ENCODE measurements at places on chromosomes 13 and 19.

GRCh38 chr13:90680826-90681225 is 666.7 kb upstream of the MIR17HG start:
- no peak for DNase-seq

DNA sequence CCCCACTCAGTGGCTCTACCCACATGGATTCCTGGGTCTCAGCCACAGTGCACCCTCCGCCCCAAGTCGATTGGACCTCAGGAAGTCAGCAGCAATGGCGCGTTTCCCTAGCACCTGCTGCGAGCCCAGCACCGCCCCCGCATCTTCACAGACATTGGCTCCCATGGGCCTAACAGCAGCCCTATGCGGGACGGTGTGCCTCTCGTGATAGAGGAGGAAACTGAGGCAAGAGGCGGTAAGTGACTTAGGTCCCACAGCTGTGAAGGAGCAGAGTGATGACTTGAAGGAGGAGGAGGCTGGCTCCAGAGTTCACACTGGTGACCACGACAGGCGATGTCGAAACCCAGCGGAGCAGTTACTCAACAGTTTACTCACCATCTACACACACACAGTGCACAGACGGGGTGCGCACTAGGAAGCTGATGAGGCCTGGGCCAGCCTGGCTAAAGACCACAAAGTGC is 104.5 kb upstream of the SOX1 start:
- DNase-seq = no peak

DNA sequence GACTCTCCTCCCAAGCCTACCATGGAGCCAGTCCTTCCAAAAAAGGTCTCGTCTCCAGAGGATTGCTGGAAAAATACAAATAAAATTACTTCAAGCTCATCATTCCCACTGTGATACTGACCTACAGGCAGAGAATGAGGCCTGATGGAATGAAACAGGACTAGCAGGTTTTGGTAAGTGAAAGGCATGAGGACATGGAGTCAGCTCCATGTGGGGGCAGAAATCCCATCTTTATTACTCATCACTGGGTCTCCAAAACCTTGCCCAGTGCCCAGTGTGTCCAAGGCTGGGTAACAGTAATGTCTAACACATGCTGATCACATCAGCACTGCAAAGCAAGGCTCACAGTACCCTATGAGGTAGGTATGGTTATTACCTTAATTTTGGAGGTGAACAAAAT is 235.4 kb downstream of the DNAJC15 start:
- no peak for DNase-seq

DNA sequence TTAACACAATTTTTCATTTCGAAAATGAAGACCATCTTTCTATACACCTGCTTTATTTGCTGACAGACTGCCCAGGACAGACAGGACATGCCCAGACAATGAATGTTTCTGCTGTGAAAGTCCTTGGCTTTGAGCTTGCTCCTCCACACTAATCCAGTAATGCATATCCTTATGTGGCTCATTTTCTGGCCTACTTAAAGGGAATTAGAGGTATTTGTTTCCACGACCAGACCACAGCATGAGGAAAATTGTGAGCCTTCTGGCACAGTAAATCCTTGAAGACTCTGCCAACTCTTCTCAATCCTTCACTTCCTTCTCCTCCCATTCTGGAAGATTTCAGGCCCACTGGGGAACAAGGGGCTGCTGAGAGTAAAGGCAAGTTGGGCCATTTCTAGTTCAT is 25.7 kb downstream of the CCDC70 start:
- no peak for DNase-seq

- peak; percentile 84 for DNase-seq
Observed at GRCh38 chr13:56755181-56755935, 385.4 kb upstream of the PRR20A start.

DNA sequence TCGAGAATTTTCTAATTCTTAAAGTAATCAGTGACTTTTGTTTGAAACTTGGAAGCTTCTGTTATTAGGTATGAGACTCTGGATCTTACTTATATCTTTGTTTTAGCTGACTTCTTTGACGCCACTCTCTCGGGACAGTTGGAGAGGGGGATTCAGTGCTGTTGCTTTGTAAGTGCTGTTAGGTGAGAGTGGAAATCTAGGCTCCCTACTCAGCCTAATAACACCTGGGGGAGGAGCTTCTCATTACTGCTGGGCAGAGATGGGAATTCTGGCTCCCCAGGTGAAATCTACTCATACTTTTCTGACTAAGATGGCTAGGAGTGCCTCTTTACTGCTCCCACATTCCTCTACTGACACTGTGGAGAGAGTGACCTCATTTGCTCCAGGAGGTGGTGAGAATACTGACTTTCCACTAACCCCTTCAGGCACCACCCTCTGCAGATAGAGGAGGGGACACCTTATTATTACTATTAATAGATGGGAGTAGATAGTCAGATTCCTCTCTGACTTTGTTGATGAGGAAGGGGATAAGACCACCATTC is 324.9 kb upstream of the SPRY2 start:
- no peak for DNase-seq

GRCh38 chr13:26991508-26992181 is 180.0 kb downstream of the USP12 start:
- no peak for DNase-seq

GRCh38 chr19:42152910-42153671 is 20.8 kb upstream of the POU2F2 start:
- DNase-seq = no peak

- DNase-seq = no peak
Observed at GRCh38 chr13:20984879-20985278, 76.5 kb downstream of the LATS2 start.

GRCh38 chr13:109790942-109791605 is 4.7 kb upstream of the IRS2 start:
- peak; percentile 34 for DNase-seq

DNA sequence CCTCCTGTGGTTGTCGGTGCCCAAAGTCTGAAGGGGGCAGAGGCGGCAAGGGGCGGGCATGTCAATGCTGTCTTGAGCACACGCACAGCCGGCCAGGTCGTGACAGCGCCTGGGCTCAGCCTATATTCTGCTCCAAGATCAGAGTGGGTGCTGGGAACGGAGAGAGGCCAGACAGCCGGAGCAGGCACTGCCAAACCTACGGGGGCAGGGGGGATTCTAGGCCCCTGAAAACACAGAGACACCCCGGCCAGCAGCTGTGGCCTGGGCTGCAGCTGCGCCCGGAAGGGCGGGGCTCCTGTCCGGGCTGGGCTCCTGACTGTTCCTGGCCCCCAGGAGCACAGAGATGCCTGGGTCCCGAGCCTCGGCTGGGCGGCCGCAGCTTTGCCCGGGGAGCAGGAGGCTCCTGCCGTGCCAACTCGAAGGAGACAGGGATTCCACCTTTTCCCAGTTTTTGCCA is 2662.9 kb upstream of the PCDH20 start:
- no peak for DNase-seq

GRCh38 chr13:91079176-91079575 is 268.3 kb upstream of the MIR17HG start:
- DNase-seq = no peak

DNA sequence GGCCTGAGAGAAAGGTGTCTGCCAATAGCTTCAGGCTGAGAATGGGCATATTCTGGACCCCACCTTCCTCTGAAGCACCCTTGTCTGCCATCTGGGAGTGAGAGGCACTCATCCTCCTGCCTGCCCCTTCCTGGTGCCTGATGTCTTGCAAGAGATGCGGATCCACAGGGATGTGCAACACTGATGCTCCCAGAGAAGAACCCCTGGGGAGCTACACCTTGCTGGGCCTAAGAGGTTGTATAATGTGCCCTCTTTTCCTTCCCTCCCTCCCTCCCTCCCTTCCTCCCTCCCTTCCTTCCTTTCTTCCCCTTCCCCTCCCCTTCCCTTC is 34.6 kb downstream of the ADPRHL1 start:
- DNase-seq = no peak

- peak; percentile 87 for DNase-seq
Observed at GRCh38 chr13:33169273-33169980, 116.1 kb downstream of the STARD13 start.

GRCh38 chr13:84571264-84571663 is 689.0 kb upstream of the SLITRK1 start:
- DNase-seq = no peak

DNA sequence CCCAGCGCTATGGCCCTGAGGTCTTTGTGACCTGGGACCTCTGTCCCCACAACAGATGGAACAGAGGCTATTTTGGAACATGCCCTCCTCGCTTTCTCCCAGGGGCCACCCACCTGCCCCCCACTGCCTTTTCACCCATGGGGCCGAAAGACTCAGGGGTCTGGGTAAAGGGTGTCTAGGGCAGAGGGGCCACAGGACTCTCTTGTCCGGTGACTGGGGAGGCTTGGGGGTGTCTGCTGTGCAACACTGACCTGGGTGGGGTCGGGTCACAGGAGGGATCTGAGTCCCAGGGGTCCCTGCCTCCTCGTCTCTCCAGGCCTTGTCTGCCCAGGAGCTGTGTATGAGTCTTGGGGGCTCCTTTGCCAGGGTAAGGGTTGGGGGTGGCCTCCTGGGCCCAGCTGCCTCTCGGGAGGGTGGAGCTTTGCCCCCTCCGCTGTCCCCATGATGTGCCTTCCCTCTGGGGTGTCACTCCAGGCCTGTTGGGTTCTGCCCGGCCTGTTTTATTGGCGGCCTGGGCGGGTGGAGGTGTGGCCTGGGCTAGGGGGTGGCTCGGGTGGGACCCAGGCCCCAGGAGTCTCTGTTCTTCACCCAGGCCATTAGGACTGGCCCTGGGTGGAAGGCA is 2.1 kb downstream of the ARID3A start:
- DNase-seq = no peak

GRCh38 chr19:29866011-29866410 is 54.2 kb downstream of the CCNE1 start:
- DNase-seq = no peak

DNA sequence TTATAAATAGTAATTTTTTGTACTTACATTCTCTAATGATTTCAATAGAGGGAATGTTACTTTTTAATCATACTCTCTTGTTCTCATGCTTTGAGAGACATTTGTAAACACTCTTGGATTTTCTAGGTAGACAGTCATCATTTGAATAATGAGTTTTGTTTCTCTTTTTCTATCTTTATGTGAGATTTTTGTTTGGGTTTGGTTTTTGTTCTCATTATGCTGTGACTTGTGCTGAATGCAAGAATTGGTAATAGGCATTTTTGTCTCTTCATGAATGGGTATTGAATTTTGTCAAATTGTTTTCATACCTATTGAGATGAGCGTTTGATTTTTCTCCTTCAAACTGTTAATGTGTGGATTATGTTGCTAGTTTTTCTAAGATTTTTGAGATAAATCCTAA is 56.8 kb upstream of the GPR183 start:
- no peak for DNase-seq

DNA sequence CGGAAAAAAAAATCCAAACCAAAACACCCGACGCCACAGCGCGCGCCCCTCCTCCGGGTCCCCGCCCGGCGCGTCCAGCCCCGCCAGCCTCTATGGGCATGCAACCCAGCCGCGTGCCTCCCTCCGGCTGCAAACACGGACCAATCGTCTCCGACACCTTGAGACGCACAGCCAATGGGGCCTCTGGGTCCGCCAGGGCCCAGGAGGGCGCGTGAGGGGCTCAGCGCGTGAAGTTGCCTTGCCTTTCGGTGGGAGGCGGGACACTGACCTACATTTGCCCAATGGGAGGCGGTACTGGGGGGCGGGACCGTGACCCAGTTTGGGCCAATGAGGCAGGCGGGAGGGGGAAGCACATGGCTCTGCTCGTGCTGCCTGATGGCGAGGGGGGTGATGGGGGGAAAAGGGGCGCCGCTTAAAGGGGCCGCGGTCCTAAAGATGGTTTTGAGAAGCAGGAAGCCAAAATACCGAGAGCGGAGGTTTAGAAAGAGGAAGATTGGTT is 319 bp upstream of the DBP start:
- DNase-seq = peak; percentile 98

- no peak for DNase-seq
Observed at GRCh38 chr19:54141356-54141755, 3.8 kb downstream of the CNOT3 start.

DNA sequence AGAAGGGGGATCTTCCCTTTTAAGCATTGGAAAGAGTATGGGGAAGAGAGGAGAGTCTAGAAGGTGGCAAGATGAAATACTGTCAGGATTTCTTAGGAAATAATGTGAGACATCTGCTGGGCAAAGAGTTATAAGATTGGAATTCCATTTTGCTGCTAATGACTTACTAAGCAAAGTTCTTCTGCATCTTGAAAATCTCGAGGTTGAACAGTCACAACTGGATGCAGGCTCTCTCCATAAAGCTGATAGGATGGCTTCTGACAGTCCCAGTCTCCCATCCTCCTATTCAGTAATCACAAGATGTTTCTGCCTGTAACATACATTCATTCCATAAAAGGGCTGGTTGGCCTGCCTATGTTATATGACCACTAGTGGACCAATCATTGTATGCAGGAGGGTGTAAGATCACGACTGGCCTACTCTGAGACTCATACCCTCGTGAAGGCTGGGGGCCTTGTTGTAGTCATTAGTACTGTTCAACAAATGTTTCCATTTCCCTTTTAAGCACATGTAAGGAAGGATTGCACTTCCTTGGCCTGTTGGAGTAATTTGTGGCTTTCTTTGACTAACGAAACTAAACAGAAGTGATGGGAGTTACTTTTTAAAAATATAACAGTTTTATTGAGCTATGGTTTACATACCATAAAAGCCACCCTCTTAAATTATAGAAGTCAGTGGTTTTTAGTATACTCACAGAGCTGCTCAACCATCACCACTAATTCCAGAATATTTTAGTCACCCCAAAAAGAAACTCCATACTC is 45.0 kb upstream of the TDRD3 start:
- DNase-seq = no peak

DNA sequence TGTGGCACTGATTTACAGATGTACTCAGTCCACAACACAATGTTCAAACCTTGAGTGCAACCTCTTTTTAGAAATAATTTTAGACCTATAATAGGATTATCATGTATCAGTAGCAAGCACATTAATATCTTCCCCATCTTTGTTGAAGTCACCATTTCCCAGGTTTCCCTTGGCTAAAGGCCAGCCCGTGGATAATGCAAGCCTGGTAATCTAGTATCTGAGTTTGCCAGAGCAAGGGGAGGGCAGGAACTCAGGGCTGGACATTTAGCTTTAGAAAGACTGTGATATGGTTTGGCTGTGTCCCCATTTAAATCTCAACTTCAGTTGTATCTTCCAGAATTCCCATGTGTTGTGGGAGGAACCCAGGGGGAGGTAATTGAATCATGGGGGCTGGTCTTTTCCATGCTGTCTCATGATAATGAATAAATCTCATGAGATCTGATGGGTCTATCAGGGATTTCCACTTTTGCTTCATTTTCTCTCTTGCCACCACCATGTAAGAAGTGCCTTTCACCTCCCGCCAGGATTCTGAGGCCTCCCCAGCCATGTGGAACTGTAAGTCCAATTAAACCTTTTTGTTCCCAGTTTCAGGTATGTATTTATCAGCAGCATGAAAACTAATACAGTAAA is 37.7 kb downstream of the SLC6A16 start:
- no peak for DNase-seq

DNA sequence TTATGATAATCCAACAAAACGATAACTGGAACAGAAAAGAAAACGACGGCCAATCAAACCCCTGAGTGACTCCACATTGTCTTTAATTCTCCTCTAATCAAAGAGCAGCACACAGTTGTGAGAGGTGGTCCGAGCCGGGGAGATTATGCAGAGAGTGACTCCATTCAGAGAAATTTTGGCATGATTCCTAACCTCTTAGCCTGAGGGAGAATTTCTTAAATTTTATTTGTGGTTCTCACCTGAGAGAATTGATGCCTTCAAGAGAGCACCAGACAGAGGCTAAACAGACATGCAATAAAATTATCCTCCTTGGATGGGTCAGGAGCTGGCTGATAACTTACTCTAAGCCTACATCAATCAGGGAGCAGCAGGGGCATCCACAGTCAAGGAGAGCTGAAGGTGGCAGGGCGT is 310.0 kb upstream of the KLF12 start:
- DNase-seq = no peak

All from endothelial cell of umbilical vein (primary cell).